A549 treated with RU486 at 1 μM for 4 hours (cell line): ENCODE measurements at places on chromosomes 6 and 20. TPM values are rescaled to one million over a fixed set of nuclear protein-coding genes. Genes with fewer than 3 reads are reported as not detected.

Gene GPR6
- total RNA-seq, result not detected in 5 replicates

Gene BPI
- total RNA-seq, result not detected in 5 replicates

Gene KIAA0408
- total RNA-seq, result 5.3 to 8.3 TPM (median 5.9 TPM) in 5 replicates

Gene MYMX
- total RNA-seq, result not detected in 5 replicates

Gene FAM184A
- total RNA-seq, result 0.07 TPM in 1 of 5 replicates, not detected in the others

Gene CRISP3
- 0.06 TPM in 1 of 5 replicates, not detected in the others for total RNA-seq
